Activated naive CD8-positive, alpha-beta T cell treated with anti-CD3 and anti-CD28 coated beads, Interleukin-2, amount 50 U/mL, for 24 hours (primary cell): ENCODE measurements at places on chromosomes 3 and 15.

DNA sequence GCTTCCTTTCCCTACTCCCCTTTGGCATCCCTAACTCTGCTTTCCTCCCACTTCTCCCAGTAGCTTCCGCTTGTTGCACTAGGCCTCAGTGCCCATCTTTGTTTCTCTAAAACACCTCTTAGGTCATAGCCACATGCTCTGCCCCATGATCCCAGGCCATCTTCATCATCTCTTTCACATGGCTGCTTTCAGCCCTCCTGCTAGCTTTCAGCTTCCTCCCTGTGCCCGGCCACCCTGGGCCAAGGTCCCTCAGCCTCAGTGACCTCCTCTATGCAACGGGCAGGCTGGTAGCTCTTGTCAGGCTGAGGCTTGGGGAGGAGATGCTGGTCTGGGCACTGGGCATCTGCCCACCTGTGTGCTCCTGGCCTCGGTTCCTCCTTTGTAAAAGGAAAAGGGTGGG is 2.3 kb downstream of the PLEKHO2 start:
- no peak for DNase-seq

DNA sequence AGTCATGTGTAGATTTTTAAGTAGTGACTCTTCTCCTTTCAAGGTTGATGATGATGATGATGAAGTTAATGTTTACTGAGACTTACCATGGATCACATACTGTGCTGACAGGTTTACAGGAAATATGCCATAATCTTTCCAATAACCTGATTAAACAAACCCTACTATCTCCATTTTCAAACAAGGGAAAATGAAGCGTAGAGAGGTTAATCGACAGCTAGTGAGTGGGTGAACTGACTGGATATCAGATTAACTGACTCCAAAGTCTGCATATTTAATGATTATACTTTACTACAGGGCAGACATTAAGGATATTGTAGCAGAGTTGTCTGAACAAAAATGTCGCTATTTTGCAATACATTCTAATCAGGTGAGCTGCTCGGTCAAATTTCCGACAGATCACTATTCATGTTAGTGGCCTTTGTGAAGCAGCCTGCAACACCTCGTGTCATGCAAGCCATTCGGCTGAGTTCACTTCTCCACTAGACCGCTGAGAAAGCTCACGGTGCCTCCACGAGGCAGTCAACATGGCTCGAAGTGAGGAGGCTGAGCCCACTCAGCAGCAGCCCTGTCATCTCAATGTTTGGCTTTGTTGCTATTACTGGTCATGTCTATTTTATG is 264.2 kb downstream of the NFKBIZ start:
- no peak for DNase-seq

DNA sequence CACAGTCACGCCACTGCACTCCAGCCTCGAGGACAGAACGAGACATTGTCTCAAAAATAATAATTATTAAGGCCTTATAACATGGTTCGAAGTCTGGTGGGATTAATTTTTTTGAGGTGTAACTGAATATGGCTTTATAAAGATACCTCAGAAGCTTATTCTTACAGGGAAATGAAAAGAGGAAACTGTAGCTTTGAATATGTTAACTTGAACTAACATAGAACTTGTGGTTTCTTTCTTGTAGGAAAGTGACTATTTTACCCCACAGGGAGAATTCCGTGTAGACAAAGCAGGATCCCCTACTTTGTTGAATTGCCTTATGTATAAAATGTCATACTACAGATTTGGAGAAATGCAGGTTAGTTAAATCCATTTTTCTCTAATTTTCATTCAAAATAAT is 96.3 kb downstream of the STT3B start:
- no peak for DNase-seq

DNA sequence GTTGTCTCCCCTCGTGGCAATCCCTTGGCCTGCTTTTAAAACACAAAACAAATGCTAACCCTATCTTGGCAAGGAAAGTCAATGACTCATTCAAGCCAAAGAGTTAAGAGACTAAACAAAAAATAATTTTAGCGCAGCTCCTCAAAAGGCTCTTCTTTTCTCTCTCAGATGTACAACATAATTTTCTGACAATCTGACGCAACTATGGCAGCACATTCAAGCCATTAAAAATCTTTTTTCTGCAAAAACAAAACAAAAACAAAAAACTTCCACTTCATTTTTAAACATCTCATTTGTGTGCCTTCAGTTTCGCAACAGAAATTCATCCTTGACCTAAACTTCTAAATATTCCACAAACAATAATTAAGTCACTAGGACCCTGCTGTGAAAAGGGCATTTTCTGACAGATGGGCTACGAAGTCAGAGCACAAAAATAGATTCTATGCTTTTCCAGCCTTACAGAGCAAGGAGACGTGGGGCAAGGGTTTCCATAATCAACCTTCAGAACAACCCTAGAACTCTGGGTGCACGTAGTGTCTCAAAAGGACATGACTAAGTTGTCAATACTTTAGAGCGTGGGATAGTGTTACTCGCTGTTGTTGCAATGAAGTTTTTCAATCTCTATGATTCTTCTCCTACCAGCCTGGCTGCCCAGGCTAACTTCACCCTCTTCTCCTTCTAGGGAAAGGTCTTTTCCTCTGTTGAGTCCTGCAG is 84.3 kb downstream of the MB21D2 start:
- DNase-seq = no peak

DNA sequence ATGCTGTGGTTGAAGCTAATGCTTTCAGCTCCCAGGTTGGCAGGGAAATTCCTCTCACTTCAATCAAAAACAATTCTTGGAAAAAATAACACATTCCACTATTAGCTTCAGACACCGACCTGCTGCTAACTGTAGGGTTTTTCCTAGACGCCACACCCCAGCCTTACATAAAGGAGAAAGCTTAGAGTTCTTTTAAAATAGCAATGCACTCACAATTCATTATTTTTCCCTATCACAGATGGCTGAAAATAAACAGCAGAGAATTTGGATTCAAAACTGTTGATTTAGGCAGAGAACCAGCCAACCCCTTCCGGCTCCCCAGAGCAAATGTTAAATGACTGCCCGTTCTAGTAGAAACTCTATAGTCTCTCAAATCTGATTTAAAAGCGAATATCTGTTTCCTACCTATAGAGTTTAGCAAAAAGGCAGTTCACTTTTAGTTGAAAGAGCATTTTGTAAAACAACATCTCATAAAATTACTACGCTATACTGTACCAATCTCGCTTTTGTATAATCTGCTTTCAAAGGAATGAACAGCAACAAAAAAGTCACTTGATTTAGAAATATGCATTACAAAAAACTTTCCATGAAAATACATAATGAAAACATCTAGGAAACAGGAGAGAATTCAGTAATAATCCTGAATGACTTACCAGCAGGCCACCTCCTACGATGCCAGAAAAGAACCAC is 586 bp downstream of the TM4SF1 start:
- no peak for DNase-seq

- no peak for DNase-seq
Observed at GRCh38 chr3:36832406-36832805, 68.1 kb upstream of the DCLK3 start.

- DNase-seq = peak; percentile 81
Observed at GRCh38 chr3:39177708-39178332, 14.6 kb downstream of the XIRP1 start.

DNA sequence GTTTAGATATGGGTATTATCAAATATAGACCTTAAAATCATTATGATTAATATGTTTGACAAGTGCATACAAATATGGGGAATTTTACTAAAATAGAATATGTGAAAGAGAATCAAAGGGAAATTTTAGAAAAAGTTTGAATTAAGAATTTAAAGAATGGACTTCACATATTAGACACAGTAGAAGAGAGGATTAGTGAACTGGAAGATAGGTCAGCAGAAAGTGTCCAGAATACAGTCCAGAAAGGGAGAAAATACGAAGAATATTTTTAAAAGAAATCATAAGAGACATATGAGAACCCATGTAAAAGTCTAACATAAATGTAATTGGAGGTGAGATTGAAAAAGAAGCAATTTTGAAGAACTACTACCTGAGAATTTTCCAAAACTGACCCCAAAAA is 139.9 kb downstream of the DTWD1 start:
- DNase-seq = no peak

DNA sequence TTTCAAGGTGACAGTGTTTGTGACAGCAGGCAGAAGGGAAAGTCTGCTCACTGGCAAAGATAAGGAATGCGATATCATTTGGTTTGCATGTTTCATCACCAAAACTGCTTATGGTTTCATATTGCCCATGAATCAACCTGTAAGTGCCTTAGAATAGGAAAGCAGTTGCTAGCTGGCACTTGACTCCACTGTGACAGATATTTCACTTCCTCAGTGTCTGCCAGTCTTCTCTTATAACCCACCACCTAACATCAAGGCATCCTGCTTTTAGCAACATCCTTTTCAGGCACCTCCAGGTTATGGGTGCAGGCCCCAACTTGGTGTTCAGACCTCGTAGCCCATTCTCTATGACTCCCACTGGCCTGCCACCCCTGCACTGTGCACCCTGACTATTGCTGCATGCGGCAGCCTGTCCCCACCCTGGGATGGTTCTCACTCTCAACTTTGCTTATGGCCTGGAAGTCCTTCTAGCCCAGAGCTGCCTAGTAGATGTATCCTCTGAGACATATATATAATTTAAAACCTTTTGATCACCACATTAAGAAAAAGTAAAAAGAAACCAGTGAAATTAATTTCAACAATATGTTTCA is 154.4 kb upstream of the RARB start:
- DNase-seq = no peak

DNA sequence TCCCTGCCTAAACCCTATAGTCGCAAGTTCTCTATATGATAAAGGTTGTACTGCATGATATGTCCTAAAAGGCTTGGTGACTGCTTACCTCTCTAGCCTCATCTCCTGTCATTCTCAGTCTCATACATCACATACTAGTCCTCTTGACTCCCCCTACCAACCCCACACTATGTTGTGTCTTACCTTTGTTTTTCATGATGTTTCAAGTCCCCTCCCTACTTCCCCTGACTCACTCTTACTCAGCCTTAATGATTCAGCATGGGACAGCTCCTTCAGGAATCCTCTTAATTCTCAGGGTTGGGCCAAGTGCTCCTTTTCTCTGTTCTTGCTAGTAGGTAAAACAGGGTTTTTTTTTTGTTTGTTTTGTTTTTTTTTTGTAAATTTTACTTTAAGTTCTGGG is 49.6 kb downstream of the SLMAP start:
- no peak for DNase-seq

- DNase-seq = no peak
Observed at GRCh38 chr3:34198309-34198708, 399.9 kb downstream of the PDCD6IP start.

GRCh38 chr3:143239031-143239430 is 119.5 kb downstream of the CHST2 start:
- no peak for DNase-seq

DNA sequence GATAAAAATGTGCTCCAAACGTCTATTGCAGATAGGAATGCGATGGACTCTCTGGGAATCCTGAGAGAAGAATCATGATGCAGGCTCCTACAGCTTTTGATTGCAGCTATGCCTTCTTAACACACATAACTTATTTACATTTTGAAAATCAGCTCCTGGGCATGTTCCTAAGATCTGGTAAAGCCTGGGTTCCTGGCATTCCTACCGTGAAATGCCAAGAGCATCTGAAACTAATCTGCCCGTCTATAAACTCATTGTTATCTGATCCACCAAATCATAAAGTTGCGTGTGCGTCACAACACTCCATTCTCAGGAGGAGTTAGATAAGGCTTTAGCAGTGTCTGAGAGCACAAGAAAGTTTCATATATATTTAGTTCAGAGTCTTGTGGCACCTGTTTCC is 79.0 kb upstream of the VGLL3 start:
- DNase-seq = no peak

DNA sequence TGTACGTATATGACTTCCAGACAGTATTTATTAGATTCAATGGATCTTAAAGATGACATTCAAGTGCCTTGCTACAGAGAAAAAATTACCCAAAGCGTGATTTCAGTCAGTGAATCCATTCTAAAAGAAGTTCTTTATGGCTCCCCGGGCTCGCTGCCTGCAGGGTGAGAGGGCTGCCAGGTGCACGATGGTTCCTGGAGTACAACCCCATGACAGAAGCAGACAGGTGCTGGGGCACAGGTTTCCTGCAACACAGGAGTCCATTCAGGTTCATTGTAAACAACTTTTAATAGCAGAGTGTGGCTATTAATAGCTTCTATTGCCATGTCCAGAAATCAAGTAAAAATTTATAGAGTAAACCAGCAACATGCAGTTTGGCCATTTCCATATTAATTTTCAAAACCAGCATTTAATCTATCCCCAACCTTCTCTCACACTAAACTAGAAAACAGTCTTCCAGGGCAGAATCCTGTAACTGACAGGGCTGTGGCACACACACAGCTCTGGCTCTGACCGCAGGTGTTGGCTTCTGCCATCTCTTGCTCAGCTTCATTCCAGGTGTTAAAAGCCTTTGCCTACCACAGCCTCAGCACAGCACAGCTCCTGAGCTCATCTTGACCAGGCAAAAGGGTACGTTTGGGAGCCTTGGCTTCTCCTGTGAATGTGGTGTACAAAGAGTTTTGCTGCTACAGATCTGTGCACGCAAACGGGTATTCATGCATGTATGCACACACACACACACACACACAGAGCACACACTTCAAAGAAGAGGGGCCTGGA is 185.9 kb downstream of the MEX3B start:
- no peak for DNase-seq

DNA sequence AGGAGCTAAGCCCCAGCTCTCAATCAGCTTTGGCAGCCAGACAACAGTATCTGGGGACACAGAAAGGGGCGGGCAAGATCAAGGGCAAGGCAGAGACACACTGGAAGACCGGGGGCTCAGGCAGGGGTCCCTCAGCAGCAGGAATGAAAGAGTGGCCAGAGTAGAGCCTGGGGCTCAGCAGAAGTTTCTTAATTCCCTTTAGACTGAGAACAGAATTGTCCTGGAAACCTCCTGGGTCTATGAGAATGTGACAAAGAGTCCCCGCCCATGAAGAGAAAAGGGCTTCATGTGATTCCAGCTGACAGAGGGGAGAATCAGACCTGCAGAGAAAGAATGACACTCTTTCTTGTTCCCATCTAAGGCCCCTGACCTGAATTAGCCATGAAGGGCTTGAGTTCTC is 95.2 kb upstream of the CTNNB1 start:
- DNase-seq = no peak

- DNase-seq = no peak
Observed at GRCh38 chr15:64740311-64741170, 34.8 kb downstream of the RBPMS2 start.

DNA sequence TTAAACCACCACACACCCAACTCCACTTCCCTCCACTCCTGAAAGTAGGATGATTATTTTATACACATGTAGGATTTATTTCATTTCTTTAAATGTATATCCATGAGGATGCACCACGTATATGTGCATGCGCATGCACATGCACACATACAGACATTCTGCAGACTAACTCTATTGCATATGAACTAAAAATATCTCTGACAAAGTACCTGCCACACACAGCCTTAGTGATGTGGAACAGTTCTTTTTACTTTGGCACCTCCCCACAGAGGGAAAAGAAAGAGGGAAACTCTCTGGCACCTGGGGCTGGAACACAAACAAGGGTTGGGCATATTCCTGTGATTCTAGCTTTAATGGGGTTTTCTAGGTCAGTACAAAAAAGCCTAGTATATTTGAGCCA is 138.2 kb downstream of the CLASP2 start:
- no peak for DNase-seq

DNA sequence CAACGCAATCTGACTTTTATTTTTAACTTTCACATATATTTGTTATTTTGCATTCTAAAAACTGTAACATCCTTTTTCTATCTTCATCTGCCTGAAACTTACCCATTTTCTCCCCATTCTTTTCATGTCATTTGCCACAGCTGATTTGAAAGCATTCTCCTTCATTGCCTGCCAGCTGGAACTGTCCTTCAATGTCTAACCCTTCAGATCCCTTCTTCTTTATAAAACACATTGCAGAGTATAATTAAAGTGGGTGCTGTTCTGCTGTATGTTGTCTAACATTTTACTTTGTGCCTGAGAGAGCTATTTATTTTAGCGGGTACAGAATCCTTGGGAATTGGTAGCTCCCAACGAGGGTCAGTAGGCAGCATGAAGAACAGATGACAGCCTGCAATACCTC is 827.4 kb downstream of the IGSF11 start:
- no peak for DNase-seq
